ENCODE measurements at places on chromosomes 4 and X. TPM values are rescaled to one million over a fixed set of nuclear protein-coding genes. Genes with fewer than 3 reads are reported as not detected.

The UGT2B10 gene
- not detected for total RNA-seq

The PDE6B gene
- 5.2 TPM for total RNA-seq

The MAGEA1 gene
- total RNA-seq, result not detected

The NEIL3 gene
- total RNA-seq, result not detected

The HPRT1 gene
- 30.7 TPM for total RNA-seq

The TRMT44 gene
- 13.6 TPM for total RNA-seq

The ZFYVE28 gene
- 7.2 TPM for total RNA-seq

The HMX1 gene
- total RNA-seq, result not detected

GRCh38 chr4:2786794-2787229 is 6.1 kb upstream of the SH3BP2 start:
- DNase-seq, result no peak

DNA sequence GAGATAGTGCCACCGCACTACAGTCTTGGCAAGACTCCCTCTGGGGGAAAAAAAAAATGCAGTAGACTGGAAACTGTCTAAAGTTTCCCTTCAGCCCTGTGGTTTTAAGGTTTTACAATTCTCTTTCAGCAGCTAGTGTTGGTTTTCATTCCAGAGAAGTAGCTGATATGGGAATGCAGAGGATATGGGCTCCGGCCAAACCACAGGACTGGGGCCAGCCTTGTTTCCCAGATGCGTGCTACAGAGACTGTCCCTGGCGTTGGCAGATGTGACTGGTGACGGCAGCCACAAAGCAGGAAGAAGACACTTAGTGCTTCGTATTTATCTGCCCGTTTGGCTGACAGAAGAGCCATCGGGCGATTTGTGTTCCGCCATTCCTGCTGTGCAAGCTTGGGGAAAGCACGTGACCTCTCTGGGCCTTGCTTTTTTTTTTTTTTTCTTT is 43.2 kb downstream of the ZBTB49 start:
- DNase-seq, result peak; percentile 80

- no peak for DNase-seq
These were observed 181.0 kb downstream of the SPANXN3 start for GRCh38 chrX:143336261-143336660.

- no peak for DNase-seq
These were observed 42.9 kb downstream of the WWC2 start for GRCh38 chr4:183141997-183142396.

DNA sequence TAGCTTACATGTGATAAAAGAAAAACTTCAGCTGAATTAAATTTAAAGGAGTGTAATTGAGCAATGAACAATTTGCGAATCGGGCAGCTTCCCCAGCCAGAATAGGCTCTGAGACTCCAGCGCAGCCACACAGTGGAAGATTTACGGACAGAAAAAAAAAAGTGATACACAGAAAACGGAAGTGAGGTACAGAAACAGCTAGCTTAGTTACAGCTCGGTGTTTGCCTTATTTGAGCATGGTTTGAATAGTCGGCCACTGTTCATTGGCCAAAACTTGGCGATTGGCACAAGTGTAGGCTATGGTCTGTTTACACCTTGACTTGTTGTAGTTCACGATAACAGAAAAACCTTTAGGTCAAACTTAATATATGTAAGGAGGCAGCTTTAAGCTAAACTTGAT is 16.7 kb upstream of the SUPT20HL1 start:
- DNase-seq, result no peak

DNA sequence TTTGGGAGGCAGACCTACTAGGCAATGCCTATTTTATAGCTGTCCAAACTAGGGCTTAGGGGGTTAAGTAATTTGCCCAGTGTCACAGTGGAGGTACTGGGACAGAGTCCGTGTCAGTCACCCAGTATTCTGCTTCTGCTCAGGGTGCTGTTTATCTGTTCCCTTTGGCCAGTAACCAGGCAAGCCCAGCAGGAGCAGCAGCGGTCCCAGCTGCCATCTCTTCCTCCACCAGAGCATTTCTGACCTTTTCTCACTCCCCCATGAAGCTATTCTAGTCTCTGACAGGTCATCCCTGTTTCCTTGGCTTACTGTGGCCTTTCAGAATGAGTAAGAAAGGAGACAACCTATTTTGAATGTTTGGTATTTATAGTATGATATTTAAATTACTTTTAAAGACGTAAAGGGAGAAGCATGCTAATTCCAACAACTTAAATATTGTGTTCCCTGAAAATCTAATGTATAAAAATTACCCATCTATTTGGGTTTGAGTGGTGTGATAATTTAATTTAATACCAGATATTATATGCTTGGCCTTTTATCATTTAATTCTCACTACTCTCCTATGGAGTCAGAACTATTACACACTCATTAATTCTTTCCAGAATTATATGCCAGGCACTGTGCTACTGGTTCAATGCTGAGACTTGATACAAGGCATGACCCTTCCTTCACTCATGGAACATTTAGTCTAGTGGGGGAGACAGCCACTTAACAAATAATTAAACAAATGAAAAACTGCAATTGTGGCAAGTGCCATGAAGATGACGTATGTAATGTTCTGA is 60.6 kb downstream of the RPS6KA3 start:
- DNase-seq, result no peak

GRCh38 chr4:153204247-153204671 is at the start of gene TRIM2:
Gene TRIM2, plus strand, starts transcription at chr4:153204443. Its CDS starts 88 bp downstream, at chr4:153204531.
- peak; percentile 74 for DNase-seq

- no peak for DNase-seq
These were observed 13.3 kb downstream of the RAB9A start for GRCh38 chrX:13702111-13702789.

GRCh38 chrX:136868283-136869055 is 12.1 kb downstream of the RBMX start:
- DNase-seq, result no peak

DNA sequence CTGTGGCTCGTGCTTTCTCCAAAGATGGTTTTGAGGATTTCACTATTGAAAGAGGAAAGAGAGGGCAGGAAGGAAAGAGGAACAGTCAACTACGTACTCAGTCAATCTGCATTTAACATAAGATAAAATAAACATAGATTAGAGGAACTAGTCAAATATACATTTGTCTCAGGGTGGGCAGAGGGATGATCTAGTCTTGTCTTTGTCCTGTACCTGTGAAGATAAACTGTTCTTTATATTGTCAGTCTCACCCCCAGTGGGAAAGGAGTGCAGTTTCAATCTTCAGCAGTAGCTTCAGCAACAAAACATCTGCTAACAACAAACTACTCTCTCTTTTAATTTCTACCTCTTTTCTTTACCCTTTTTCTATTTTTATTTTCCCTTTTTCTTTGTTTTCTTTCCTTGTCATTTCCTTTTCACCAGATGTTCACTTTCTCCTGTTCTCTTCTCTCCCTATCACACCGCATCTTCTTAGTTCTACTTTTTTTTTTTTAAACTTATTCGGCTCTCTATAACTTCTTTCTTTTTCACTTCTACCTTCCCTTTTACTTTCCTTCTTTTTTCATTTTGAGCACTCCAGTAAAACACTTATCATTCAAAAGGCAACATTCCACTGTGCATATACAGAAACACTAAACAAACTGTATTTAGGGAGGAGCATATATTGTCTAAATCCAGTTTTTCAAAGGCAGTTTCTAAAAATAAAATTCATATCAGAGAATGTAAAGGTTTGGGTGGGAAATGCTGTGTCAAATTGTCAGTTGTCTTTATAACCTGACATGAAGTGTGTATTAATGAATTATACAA is 51.4 kb upstream of the GUCY1A1 start:
- DNase-seq, result no peak

- no peak for DNase-seq
These were observed 28.2 kb upstream of the CENPU start for GRCh38 chr4:184762100-184762499.

- no peak for DNase-seq
These were observed 83.5 kb upstream of the AFF2 start for GRCh38 chrX:148416931-148417330.

- peak; percentile 59 for DNase-seq
These were observed 179.6 kb upstream of the NOCT start for GRCh38 chr4:138835832-138836533.

DNA sequence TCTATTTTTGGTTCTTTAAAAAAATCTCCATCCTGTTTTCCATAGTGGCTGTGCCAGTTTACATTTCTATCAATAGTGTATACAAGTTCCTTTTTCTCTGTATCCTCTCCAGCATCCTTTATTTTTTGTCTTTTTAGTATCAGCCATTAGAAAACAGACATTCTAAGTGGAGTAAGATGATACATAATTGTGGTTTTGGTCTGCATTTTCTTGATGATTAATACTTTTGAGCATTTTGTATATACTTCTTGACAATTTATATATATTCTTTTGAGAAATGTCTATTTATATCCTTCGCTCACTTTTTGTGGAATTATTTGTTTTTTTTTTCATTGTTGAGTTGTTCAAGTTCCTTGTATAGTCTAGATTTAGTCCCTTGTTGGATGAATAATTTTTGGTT is 382.2 kb upstream of the SPOCK3 start:
- no peak for DNase-seq

DNA sequence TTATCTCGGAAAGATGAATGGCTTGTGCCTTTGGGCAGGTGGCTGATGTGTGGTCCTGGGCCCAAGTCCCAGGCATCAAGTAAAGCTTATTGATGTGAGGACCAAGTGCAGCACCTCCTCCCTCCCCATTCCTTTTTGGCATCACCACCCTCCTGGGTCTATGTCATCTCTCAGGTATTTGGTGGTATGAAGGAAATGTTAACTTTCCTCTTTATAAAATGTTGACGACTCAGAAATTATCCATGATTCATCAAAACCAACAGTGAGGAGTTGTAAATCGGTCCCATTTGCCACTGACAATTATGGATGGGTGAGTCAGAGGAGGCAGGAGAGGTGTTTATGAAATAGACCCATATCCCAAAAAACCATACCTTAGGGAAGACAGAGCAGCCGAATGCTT is 229.4 kb upstream of the GATB start:
- DNase-seq, result no peak

DNA sequence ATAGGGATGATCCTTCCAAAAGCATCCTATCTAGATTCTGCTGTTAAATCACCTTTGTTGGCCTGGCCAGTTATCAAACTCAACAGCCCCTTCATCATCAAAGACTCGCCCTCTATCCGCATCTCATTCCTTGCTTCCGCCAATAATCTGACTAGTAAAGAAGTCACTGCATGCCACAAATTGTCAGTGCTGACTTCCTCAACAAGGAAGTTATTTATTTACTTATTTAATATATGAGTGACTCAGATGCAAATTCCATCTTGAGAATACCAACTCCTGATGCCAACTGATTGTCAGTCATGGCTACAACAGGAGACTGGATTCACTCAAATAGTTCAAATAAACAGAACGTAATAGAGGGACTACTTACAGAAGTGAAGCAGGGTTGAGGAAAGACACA is 283.8 kb downstream of the TRIML1 start:
- DNase-seq, result no peak
